ENCODE measurements at places on chromosomes 1 and 21.

DNA sequence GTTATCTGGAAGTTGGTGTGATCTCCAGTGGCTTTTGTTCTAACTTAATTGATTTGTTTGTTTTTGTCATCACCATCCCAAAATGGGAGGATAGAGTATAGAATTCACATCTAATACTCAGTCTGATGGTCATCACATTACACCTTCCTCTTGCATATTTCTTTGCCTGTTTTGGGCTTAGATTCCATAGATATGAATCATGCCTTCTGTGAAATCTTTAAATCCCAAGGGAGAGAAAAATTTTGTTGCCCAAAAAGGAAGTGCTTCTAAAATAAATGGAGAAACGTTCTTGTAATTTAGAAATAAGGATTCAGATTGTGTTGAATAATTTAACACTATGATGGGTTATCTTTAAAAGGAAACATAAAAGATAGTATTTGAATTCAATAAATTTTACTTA lies 446.0 kb upstream of the LRRC7 start:
- no peak for DNase-seq

DNA sequence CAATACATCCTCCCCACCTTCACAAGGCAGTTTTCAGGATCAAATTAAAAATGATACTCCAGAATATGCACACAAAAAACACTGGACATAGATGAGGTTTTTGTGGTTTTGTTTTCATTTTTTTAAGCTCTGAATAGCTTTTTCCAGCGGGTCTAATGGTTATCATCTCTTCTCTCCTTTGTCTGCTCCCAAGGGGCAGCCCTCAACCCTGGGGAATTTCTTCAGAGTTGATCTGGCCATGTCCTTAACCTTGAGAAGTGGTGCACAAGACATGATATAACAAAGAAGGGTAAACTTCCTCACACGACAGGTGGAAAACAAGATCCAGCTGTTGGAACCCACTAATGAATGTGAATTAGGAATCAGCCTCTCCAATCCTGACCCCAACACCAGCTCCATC lies 1.5 kb upstream of the CD244 start:
- DNase-seq: no peak

DNA sequence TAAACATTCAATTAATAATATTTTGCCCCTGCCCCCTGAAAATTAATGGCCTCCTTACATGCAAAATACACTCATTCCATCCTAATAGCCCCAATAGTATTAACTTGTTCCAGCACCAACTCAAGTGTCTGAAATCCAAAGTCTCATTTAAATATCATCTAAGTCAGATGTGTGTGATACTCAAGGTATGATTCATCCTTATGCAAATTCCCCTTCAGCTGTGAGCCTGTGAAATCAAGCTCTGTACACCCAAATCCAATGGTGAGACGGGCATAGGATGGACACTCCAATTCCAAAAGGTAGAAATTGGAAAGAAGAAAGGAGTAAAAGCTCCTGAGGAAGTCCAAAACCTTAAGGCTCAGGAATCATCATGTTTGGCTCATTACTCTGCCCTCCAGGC lies 83.5 kb downstream of the HHAT start:
- DNase-seq: no peak

GRCh38 chr21:40291560-40291959 lies 424.3 kb downstream of the PCP4 start:
- DNase-seq: no peak

Measured in activated CD4-positive, alpha-beta T cell treated with anti-CD3 and anti-CD28 coated beads for 24 hours (primary cell).